Ammon's horn (tissue), 1 donor: ENCODE measurements at places on chromosomes 6 and 20.

DNA sequence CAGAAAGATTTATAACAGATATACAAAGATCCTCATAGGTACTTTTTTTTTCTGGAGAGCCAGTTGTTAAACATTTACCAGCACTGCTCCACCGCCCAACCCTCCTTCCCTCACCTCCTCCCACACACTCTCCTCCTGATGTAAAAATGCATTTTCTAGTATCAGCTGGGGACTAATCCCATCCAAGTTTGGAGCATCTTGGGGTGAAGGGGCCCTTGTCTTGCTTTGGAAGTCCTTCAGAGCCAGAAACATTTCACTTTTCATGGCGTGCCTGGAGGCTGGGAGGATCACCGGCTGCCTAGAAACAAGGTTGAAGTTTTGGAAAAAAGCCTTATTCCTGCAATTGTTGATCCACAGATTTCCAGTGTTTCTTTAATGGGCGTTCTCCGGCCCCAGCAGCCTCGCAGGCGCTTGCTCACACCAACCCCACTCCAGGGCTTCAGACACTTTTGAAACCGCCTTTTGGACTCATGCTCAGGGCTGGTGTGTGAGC is 165.1 kb upstream of the AFDN start:
- no peak for DNase-seq

GRCh38 chr6:36252005-36252404 is 17.9 kb upstream of the PNPLA1 start:
- no peak for DNase-seq

DNA sequence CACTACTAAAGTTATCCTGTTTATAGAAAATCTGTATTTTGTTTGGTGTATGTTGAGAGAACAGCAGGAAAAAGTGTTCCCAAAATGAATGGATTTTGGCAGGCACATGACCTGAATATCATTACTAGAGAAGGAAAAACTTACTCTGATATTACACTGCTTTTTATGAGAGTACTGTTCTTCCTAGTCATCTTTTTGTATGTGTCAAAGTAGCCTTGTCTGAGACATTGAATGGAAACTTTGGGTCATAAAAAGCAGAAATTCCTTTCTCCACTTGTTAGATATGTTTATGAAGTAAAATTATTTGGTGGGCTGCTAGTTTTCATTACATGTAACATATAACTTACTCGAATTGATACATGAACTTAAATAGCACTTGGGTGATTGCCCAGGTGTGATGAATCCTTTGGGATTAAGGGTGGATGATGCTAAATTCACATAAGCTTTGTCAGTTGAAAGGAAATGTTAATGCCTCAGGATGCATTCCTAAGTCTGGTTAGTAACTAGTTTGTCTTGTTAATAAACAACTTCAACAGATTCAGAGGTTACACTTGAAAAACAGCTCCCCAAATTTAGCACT is 206.7 kb downstream of the CENPW start:
- no peak for DNase-seq

GRCh38 chr6:154234019-154234772 is 122.4 kb downstream of the IPCEF1 start:
- DNase-seq: peak; percentile 39

GRCh38 chr6:114445846-114446245 is 103.0 kb upstream of the HS3ST5 start:
- DNase-seq: no peak

DNA sequence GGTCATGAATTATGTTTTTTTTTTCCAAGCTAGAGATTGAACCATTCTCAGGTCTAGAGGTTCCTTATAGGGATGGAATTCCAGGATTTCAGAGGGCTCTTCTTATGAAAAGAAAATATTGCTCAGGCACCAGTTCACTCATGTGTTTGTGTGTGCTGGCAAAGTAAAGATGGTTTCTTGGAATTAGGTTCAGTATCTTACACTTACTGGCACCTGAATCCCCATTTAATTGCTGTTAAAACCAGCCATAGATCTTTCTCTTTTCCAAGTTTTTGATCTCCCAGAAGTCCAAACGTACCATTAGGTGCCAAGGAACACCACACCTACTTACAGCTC is 508.4 kb downstream of the CDH26 start:
- no peak for DNase-seq

DNA sequence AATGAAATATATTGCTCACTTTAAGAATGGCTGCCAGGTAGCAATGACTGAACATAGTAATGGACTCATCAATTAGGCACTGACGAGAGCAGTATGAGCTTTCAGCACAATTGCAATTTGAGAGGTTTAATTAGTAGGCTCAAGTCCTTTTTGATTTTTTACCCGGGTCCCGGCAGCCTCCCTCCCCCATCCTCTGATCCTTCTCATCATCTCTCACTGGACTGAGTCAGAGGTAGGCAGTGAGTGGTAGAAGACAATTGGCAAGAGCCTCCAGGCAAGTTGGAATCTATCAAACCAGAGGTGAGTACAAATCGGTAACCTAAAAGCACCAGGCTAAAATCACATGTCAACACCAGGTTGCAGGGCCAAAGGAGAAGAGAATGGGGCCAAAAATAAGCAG is 107.9 kb downstream of the DCDC2 start:
- DNase-seq: no peak

- peak; percentile 86 for DNase-seq
Observed at GRCh38 chr6:4608361-4609115, 167.7 kb upstream of the CDYL start.

- DNase-seq: no peak
Observed at GRCh38 chr20:2252419-2252997, 43.3 kb upstream of the TGM3 start.

- DNase-seq: no peak
Observed at GRCh38 chr20:49343246-49343645, 65.4 kb upstream of the ZNFX1 start.

GRCh38 chr6:132511210-132511830 is 1.6 kb downstream of the STX7 start:
- DNase-seq: peak; percentile 44

GRCh38 chr6:85015396-85015990 is 251.1 kb upstream of the TBX18 start:
- peak; percentile 5 for DNase-seq

- no peak for DNase-seq
Observed at GRCh38 chr20:23080521-23080920, 5.6 kb downstream of the CD93 start.

GRCh38 chr6:36539814-36540568 is 7.3 kb downstream of the STK38 start:
- no peak for DNase-seq

DNA sequence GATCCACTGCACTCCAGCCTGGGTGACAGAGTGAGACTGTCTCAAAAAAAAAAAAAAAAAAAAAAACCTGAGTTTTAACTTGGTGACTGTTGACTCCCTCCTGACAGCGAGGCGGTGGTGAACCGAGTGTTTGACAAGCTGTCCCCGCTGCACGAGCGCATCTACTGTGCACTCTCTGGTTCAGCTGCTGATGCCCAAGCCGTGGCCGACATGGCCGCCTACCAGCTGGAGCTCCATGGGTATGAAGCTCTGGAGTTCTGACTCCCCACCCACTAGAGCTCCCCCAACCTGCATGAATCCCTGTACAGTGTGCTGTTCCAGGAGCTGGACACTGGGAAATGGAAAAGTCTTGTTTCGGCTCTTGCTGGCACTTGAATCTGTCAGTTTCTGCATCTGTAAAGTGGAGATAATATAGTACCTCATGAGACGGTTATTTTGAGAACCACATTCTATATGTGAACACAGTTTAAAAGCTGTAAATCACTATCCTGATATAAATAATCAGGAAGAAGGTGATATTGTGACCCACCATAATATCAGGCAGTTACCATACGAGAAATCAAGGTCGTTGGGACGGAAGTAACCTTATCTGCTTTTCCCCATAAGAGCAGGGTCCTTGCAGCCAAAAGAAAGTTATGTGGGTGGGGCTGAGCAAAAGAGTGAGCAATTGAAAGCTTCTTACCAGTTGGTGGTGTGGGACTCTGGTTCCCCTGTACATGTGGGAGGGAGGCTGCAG is 3.3 kb downstream of the PSMB9 start:
- no peak for DNase-seq
